NCI-H2227 treated with DMSO at 0.1 percent for 48 hours (cell line): ENCODE measurements at places on chromosomes 3 and 15.
A peak's percentile ranks its signal among the peaks of the same experiment; 100 is the strongest.

DNA sequence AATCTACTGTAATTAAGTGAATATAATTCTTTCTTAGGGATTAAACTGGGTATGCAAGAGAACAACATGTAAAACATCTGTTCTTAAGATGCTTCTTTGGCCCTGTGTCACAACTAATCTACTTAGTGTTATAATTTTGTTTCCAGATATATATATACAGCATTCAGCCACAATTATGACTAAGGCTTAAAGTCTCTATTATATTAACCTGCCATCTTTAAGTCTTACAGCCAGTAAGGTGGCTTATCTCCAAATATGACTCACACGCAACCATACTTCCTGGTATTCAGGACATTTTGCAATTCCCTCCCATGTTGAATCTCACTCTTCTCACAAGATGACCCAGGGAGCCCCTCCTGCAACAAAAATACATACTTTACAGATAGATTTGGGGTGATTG, 6.6 kb upstream of the KBTBD8 start:
- DNase-seq = no peak

DNA sequence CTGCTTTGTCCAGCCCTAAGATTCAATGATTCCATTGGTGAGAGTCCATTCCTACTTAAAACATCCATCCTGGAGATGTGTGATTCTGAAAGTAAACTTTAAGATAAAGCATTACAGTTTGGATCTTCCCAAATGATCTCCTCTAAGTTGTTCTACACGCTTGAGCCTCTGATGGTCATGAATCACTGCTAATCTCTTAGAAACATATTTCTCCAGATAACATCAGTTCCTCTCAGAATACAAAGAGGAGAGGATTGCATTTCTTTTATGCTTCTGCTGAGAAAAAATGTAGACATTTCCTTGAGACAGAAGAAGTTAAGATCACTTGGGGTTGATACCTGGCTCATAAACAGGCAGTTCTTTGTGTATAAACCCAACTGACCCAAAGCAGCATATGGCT, 281.2 kb upstream of the DPH6 start:
- DNase-seq = no peak

DNA sequence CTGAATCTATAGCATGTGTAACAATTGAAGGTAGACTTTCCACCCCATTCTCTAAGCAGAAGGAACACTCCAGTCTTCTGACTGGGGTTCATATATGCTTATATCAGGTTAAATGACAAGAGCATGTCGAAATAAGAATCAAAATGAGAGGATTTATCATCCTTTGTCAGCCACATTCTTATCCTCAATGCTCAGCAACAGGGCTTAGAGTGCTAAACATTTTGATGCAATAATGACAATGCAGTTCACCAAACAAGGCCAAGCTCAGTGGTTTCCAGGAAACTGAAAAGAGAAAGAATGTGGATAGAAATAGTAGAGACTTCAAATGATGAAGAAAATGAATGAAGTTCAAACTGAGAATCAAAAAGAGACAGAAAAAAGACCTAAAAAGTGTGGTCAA, 78.0 kb downstream of the FSIP1 start:
- no peak for DNase-seq

- DNase-seq = no peak
Measured at GRCh38 chr3:175518459-175518858, 659.3 kb downstream of the NAALADL2 start.

DNA sequence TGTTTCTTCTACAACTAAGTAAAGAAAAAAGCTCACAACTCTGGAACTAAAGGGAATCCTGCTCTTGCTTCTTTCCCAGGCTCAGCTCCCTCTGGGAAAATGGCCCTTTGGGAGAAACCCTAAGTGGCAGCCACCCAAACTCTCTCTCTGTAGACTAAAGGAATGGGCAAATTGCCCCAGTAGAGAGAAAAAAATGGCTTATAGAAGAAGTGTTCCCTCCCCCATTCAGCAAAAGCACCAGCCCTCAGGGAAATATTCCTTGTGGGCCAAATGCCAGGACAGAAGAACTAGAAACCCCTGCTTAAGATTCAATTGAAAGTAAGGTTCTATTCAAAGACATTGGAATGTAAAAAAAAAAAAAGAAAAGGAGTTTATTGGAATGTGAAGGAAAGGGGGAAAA, 603.7 kb upstream of the ALCAM start:
- no peak for DNase-seq

- no peak for DNase-seq
Measured at GRCh38 chr3:187639927-187640568, 30.1 kb downstream of the SST start.

DNA sequence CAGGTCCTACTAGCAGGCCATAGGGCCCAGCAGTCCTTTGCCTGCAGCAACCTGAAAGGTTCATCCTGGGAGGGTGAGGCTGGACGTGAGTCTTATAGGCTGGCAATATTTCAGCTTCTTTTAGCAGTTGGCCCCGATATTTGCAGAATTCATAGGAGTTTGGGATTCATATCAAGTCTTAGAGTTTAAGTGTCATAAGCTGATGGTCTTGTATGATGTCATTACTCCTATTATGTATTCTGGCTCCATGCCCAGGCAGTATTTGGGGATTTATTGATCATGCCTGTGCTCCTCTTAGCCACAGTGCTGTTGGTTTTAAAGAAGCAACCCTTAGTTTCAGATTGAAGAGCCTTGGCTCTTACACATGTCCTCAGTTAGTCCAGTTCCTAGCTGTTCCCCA, 41.3 kb upstream of the POLR2M start:
- DNase-seq = no peak

DNA sequence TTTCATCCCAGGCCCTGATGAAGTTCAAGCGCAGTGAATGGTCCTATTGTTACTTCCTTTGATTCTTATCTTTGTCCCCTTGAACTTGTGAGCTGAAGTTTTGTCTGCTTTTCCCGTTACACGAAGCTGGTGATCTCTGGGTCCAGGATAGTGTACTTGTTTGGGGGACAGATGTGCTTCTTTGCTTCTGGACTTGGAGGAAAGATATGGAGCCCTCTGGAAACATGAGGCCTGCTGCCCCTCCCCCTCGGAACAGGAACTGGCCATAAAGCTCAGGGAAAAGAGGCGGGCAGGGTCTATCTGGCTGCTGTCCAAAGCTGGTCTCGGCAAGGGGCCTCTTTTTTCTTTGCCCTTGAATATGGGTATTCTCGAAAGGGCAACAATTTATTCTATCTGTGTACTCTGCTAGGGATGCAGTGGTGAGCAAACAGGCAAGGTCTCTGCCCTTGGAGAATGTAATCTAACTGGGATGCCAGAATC, 47.6 kb downstream of the IDH2 start:
- DNase-seq = peak; percentile 89

- no peak for DNase-seq
Measured at GRCh38 chr15:74960286-74960685, 3.7 kb upstream of the RPP25 start.

- no peak for DNase-seq
Measured at GRCh38 chr3:28738425-28738824, 389.8 kb upstream of the AZI2 start.

- DNase-seq = peak; percentile 81
Measured at GRCh38 chr3:59440285-59441028, 390.6 kb upstream of the CFAP20DC start.

- DNase-seq = peak; percentile 33
Measured at GRCh38 chr3:159765030-159765859, 223.4 kb upstream of the IL12A start.

DNA sequence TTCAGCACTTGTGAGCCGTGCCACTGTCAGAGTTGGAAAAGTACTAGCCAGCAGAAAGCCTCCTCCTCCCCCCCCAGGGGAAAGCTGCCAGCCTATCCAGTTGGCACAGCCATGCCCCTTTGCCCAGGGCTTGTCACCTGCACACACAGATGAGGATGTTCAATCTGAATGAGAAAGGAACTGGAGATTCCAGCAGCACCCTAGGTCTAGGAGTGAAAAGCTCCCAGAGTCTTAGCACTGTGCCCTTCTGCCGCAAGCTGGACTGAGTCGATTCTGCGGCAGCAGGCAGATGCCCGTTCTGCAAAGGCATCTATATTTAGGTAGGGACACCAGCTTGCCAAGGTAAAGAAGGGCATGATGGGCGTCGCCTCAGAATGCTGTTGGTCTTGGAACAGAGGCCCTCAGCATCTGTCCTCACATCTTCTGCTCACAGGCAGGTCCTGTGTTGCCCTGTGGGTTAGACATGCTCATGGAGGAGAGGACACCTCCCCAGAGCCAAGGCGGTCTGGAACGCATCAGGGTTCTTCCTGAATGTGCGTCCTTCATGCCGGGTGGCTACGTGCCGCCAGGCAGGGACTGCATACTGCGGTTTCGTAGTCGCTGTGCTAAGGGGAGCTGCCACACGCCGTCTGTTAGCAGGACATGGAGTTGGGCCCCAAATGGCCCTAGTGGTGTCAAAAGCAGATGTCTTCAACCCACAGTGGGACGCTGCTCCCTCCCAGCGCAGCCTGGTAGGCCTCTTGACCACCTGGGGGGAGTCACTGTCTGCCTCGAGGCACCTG, 109.5 kb downstream of the VGLL4 start:
- DNase-seq = no peak

- no peak for DNase-seq
Measured at GRCh38 chr15:81398910-81399551, 25.0 kb upstream of the TMC3 start.

DNA sequence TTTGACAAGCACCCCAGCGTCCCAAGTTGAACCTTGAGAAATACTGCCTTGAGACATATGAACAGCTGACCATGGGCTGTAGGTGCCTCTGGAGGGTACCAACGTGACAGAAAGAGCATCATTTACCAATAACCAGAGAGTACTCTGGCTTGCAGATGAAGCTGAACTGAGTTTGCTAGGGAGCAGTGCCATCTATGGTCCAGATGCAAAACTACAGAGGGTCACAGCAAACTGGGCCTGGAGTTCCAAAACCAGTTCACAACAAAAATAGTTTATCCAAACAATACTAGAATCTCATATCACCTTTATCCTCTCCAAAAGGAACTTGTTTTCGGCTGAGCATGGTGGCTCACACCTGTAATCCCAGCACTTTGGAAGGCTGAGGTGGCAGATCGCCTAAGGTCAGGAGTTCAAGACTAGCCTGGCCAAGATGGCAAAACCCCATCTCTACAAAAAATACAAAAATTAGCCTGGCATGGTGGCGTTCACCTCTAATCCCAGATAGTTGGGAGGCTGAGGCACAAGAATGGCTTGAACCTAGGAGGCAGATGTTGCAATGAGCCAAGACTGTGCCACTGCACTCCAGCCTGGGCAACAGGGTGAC, 69.3 kb downstream of the CHAC1 start:
- peak; percentile 14 for DNase-seq

- DNase-seq = peak; percentile 51
Measured at GRCh38 chr15:70936326-70936725, 43.7 kb downstream of the LRRC49 start.

GRCh38 chr3:39290255-39290654, 10.4 kb upstream of the CX3CR1 start:
- no peak for DNase-seq

GRCh38 chr3:126114443-126115386, 30.8 kb upstream of the SLC41A3 start:
- no peak for DNase-seq

DNA sequence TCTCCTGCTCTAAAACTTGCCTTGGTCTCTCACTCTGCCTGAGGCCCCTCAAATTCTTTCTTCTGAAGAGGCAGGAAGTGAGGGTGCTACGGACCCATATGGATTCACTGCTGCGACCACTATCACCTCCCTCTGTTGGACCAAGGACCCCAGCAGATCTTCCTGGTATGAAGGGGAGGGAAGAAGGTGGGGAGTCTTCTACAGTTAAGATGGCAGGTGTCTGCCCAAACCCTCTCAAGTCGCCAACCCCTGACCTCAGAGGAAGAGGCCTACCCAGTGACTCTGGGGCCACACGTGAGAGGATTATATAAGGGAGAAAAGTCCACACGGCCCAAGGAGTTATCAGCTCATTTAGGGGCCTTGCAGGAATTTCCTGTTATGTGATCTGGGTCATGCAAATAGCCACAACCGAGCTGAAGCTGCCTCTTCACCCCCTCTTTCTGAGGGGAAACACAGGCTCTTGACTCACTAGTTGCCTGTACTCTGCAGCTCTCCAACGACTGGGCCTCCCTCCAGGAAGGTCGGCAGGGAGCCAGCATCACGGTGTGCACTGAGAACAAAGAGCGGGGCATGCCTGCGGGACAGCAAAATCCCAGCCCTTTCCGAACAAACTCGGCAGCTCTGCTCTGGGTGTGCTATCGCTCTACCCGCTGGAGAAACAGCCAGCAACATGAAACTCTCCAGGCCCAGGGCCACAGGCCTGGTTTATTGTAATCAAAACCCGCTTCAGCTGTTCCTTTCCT, 116.0 kb downstream of the XXYLT1 start:
- DNase-seq = no peak

DNA sequence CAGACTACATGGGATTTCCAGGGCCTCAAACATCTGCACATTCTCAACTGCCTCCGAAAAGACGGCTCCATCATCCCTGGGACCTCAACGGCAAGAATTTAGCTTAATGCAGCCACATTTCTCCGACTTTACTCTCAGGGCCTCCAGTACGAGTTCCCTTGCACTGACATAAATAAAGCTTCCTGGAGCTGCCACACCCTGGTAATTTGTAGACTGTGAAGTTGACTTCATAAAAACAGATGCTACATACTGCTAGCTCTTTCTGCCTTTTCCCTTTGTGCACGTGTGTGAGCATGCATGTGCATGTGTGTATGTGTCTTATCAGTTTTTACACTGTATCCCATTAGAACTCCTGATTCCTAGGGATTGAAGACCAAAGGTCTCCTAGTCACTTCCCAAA, 122.7 kb downstream of the NTRK3 start:
- DNase-seq = no peak

DNA sequence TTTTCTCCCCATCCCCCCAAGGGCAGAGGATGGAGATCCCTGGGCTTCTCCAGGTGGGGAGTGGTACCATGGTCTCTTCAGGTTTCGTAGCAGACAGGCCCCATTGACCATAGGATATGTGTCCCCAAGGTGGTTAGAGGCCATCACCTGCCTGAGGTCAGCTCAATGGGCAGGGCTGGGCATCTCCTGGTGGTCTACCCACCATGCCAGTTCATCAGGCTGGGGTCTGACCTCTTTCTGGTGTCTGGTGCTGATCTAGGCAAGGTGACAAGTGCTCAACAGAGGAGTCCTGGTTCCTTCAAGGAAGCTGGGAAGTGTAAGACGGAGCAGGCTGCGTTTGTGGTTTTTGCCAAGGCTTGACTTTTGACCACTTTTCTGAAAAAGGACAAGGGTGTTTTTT, 71.4 kb downstream of the SMAD3 start:
- no peak for DNase-seq

DNA sequence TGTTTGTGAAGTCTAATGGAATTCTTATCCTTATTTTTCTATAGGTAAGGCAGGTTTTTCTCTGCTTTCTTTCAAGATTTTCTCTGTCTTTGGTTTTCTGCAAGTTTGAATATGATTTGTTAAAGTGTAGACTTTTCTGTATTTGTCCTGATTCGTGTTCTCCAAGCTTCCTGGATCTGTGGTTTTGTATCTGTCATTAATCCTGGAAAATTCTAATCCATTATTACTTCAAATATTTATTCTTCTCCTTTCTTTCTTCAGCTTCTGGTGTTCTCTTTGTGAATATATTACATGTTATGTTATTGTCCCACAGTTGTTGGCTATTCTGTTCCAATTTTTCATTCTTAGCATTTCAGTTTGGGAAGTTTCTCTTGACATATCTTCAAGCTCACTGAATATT, 76.4 kb downstream of the PDCD6IP start:
- DNase-seq = no peak
